ENCODE measurements at places on chromosomes 16 and 17.

GRCh38 chr17:63985387-63986140 is 12.6 kb upstream of the PRR29 start:
- no peak for DNase-seq

GRCh38 chr16:12535535-12536411 is 267.9 kb downstream of the CPPED1 start:
- DNase-seq: no peak

GRCh38 chr17:17075125-17075781 is 33.0 kb downstream of the MPRIP start:
- no peak for DNase-seq

GRCh38 chr16:77374384-77374783 is 60.5 kb downstream of the ADAMTS18 start:
- no peak for DNase-seq

- DNase-seq: no peak
Measured at GRCh38 chr17:489758-490329, 137.2 kb upstream of the RPH3AL start.

- no peak for DNase-seq
Measured at GRCh38 chr17:2023692-2024571, 1.2 kb downstream of the RTN4RL1 start.

DNA sequence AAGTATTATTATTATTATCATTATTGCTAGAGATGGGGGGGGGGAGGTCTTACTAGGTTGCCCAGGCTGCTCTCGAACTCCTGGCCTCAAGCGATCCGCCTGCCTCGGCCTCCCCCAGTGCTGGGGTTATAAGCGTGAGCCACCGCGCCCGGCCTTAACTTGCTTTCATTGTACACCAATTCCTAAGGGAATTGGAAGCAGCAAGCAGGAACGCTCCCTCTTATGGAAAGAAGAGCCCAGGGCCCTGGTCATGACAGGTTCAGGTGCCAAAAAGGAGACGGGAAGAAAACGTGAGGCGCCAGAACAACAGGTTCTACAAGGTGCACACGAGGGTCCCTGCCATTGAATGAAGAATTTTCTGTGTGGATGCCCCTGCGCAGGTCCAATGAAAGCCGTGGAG is 540 bp upstream of the RPL38 start:
- no peak for DNase-seq

- no peak for DNase-seq
Measured at GRCh38 chr17:44959821-44960531, 8.1 kb downstream of the C1QL1 start.

DNA sequence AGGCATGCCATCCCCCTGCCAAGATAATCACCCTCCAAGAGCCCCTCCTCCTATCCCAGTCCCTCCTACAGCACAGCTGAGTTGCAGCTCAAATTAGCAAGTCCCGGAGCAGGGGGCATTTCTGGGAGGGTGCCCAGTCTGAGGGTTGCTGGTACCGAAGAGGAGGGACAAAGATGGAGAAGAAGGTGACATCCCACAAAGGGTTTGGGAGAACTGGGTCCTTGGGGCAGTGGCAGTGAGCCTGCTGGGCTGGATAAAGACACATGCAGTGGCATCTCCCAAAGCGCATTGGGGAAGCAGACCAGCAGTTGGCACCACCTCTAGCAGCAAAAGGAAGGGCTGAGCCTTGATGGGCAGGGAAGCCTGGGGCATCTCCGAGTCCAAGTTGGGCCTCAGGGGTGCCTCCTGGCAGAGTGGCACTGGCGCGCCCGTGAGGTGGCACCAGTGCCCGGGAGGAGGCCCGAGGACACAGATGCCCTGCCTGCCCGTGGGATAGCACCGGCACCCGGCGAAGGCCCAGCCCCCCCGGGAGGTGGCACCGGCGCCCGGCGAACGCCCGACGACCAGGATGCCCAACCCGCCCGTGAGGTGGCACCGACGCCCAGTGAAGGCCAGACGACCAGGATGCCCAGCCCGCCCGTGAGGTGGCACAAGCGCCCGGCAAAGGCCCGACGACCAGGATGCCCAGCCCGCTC is 622 bp downstream of the TOM1L2 start:
- DNase-seq: peak; percentile 23

- DNase-seq: no peak
Measured at GRCh38 chr17:61414141-61414935, 14.7 kb downstream of the TBX2 start.

All from kidney glomerular epithelial cell (primary cell).